ENCODE measurements at places on chromosomes 4 and X.
A peak's percentile ranks its signal among the peaks of the same experiment; 100 is the strongest.

GRCh38 chrX:19795307-19795706, 92.1 kb downstream of the SH3KBP1 start:
- no peak for DNase-seq

DNA sequence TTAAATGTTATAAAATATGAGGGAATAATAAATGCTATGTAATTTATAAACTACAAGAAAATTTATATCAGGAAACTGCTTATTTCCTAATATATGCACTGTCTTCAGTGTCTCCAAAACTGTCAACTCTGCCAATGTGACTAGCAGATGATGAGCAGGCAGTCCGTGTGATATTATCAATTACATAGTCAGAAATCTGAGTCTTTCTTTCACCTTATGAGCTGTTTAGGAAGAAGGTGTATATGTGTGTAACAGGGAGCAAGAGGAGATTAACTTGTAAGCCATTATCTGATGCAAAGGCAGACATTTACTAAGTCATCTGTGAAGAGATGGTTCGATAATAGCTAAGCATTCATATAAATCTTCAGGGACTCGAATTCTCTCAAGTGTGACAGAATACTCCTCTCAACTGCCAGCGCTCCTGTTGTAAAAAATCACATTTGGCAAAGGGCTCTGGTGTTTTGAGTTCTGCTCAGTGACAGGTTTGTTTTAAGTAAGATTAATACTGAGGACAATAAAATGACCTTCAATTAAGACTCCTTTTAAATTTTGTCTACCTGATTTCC, 79.7 kb downstream of the SNCA start:
- no peak for DNase-seq

GRCh38 chrX:152259150-152259549, 120.8 kb upstream of the MAGEA10 start:
- DNase-seq, result no peak

GRCh38 chrX:152813206-152813605, 17.4 kb downstream of the CETN2 start:
- DNase-seq, result no peak

DNA sequence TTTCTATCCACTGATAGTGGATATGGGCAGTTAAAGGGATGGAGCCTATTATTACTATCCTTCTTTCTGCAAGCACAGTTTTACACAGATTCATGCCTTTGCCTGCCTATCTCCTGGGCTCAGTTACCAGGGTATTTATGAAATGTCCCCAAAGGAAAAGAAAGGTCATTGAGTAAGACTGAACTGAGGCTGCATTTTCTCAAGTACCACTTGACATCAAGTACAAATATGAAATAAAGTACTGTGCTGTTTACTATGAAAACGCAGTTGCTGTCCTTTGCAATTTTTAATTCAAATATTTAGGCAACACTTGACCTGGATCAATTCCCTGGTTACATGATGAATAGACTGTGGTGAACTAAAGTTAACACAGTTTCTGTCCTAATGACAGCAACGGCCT, 23.5 kb upstream of the SPANXN4 start:
- DNase-seq, result no peak

- DNase-seq, result no peak
Measured at GRCh38 chr4:103664436-103665075, 55.2 kb downstream of the TACR3 start.

DNA sequence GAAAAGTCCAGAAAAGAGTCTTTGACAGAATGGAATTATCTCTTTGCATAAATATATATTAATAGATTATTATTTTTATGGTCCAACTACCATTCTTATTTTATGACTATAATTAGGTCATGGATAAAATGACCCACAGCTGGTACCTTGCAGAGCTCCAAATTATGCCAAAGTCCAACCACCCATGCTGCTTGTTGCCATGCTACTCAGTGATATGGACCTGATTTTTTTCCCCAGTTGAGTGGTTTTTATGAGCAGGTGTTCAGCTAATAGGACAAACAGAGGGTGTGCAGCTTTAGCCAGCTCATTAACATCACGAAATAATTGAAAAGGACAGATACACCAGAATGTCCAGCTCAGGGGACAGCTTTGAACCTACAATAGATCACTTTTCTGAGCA, 9.7 kb downstream of the HOPX start:
- no peak for DNase-seq

- no peak for DNase-seq
Measured at GRCh38 chrX:119402588-119402987, 3.5 kb downstream of the SLC25A43 start.

- DNase-seq, result no peak
Measured at GRCh38 chr4:100852326-100852725, 334.5 kb upstream of the EMCN start.

GRCh38 chr4:22389240-22389870, 126.5 kb downstream of the ADGRA3 start:
- DNase-seq, result peak; percentile 60
